ENCODE measurements at places on chromosomes 6 and 20.

DNA sequence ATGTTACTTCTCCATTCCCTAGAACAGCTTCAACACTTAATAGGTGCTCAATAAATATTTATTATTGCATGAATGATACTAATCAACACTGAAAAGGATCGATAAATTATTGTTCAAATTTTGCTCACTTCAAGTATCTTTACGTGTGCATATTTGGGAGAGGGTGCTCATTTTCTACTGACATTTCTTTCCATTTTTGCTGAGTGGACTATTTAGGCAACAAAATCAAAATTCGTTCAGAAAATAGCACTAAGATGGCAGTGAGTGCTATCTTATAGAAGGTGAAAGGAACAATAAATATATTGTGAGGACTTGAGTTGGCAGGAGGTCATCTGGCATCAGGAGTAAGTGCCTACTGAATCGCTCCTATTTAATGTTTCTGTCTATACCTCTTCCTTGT is 501.9 kb upstream of the IRAK1BP1 start:
- DNase-seq, result no peak

GRCh38 chr6:142597836-142598235 is 296.0 kb downstream of the ADGRG6 start:
- DNase-seq, result no peak

- DNase-seq, result no peak
Observed at GRCh38 chr6:44475417-44475778, 87.9 kb downstream of the CDC5L start.

DNA sequence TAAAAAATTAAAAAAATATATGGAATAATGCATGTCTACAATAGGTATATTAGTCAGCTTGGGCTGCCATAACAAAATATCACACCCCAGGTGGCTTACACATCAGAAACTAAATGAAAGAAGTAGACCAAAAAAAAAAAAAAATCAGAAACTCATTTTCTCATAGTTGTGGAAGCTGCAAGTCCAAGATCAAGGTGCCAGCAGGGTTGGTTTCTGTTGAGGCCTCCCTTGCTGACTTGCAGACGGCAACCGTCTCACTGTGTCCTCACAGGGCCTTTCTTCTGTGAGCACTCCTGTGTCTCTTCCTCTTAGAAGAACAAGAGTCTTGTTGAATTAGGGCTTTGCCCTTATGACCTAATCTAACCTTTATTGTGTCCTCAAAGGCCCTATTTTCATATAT is 11.4 kb upstream of the GDAP1L1 start:
- DNase-seq, result no peak

- no peak for DNase-seq
Observed at GRCh38 chr20:17992847-17993513, 24.2 kb downstream of the MGME1 start.

DNA sequence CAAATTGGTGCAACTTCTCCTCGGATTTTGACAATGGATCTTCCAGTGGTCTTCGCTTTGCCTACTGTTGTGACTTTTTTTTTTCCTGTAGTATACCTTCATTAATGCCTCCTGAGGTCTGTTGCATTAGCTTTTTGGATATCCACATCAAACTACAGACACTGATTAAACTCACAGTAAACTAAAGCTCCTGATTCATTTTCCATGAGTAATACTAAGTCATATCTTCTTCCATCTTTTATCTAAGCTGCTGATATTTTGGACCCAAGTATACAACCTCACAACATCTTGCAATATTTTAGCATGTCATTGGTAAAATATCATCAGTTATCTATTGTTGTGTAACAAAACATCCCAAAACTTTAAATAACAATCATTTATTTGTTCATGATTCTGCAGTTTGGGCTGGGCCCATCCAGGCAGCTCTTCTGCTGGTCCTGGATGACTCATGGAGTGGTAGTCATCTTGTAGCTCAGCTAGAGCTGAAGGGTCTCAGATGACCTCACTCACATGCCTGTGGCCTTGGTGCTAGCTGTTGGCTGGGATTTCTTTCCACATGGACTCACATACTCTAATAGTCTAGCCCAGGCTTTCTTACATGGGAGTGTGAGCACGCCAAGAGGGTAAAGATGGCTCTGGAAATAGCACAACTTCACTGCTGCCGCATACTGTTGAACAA is 78.3 kb upstream of the SRSF6 start:
- no peak for DNase-seq

- DNase-seq, result no peak
Observed at GRCh38 chr6:116616737-116617053, 416 bp downstream of the RSPH4A start.

Measured in NCI-H1048 (cell line).